ENCODE measurements at places on chromosomes 1 and 21. TPM values are rescaled to one million over a fixed set of nuclear protein-coding genes. Genes with fewer than 3 reads are reported as not detected.

DNA sequence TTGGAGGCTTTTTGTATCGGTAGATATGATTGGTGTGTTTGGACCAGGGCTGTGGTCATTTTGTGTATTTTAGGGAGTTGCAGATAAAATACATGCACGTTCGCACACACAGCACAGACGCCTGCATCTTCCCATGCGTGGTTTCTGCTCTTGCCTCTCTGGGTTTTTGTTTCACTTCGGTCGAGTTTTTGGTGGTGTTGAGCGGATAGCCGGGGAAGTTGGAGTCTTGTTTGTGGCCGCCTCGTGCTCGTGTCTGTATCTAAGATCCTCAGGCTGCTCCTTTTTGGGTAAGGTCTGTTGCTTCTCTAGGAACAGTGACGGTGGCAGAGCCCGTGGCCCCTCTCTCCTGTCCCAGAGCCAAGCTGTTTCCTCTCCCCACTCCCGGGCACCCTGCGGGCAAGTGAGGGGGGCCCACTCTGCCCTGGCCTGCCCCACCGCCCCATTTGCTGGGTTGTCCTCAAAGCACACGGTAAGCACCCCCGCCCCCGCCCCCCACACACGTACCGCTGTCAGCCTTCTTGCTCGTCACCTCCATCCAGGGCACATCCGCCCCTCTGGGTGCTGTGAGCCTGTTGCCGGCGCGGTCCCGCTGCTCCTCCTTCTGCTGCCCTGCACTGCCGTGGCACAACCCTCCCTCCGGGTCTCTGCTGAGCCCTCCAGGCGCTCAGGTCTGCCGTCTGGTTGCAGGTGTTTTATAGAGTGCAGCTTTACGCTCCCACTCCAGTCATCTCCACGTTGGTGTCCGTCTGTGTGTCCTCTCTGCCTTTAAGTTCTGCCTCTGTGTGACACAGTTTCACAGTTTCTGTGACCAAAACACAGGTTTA lies 51.9 kb downstream of the AGPAT3 start:
- no peak for DNase-seq
- H3K36me3 ChIP-seq = peaks cover 6% of the 10 kb centered on the region
- peaks cover 17% of the 10 kb centered on the region for H3K4me1 ChIP-seq
- no peak overlapping the region for H3K4me3 ChIP-seq
- peaks cover 3% of the 10 kb centered on the region for H3K27me3 ChIP-seq

- peaks cover 20% of the 10 kb centered on the region for H3K27me3 ChIP-seq
- no peak overlapping the region for H3K27ac ChIP-seq
- no peak for DNase-seq
- H3K36me3 ChIP-seq = no peaks in the 10 kb centered on the region
Observed at GRCh38 chr1:118940957-118941356, 47.2 kb downstream of the TBX15 start.

DNA sequence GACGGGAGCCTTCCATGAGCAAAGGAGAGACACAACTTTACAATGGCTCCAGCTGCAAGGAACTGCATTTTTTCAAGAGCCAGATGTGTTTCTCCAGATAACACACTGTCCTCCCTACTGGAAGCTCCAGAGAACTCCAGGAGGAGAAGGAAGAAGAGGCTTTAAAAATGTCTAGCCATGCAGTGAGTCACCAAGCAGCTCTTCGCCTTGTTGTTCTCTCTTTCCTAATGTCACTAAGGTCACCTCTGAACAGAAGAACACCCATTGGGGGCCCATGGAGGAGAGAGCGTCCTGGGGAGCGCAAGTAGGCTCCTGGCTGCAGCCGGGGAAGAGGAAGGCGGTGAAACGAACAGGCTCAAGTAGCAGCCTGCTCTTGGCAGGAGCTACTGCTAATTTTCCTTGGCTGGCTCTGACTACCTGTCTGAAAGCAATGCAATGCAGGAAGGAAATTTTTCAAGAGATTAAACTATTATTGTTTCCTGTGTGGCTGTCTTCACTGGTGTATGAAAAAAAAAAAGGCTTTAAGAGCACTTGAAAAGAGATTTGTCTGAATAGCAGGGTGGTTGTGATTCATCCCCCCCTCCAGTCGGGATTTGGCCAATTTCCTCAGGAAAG lies 321.9 kb downstream of the SETD4 start:
- H3K27me3 ChIP-seq = peaks cover 4% of the 10 kb centered on the region
- no peak for DNase-seq
- H3K4me1 ChIP-seq = no peaks in the 10 kb centered on the region
- H3K4me3 ChIP-seq = no peak overlapping the region

S100A7A gene
- total RNA-seq = not detected

DNA sequence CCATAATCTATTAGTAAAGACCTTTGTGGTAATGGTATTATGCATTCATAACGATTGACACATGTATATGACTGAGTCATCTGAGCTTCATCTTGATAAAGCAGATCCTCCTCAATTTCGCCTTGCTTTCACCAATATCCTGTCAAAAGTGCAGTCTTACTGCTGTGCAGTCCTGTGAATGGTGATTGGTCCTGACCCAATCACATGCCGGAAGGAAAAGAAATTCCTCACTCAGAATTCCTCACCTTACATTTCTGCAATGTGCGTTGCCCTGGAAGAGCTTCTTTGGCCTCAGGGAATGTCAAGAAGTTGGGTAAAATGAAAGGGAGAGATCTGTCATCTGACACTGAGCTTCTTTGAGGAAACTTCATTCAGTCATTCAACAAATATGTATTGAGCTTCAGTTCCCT lies 121.0 kb upstream of the TSPAN2 start:
- H3K27ac ChIP-seq = no peak overlapping the region
- no peak overlapping the region for H3K4me3 ChIP-seq
- no peak for DNase-seq
- no peaks in the 10 kb centered on the region for H3K4me1 ChIP-seq
- no peaks in the 10 kb centered on the region for H3K36me3 ChIP-seq

ACKR1 gene
- 0.67 TPM for total RNA-seq

GRCh38 chr1:66464802-66465201 lies 69.2 kb upstream of the SGIP1 start:
- H3K27ac ChIP-seq = no peak overlapping the region
- H3K36me3 ChIP-seq = peaks cover 1% of the 10 kb centered on the region
- H3K27me3 ChIP-seq = peaks cover 64% of the 10 kb centered on the region
- H3K4me3 ChIP-seq = no peak overlapping the region

DNA sequence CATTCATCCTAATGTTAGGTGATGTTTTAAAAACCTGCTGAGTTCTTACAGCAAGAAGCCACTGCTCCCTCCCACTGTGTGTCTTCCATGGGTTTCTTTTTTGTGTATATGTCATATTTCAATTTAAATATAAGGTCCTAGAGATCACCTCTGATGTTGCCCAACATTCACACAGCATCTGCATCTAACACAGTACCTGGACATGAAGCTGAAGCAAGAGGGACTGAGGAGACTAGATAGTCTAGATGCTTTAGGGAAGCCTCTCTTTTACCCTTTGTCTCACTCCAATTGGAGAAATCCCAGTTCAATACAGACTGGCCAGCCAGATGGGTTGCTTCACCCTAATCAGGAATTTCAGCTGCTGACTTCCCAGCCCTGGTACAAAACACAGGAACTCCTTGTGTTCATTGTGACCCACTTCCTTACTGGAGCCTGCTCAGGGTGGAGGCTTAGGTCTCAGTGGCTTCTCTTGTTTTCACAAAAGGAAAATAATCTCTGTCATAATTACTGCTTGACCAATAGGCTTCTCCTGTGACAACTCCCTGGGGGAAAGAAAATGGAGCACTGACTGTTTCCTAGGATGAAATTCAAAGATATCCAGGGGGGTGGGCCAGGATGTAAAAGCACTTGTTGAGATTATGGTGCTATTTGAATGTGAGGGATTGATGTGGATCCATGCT lies 17.3 kb downstream of the BTG2 start:
- peak overlapping the region; percentile 2 for H3K27ac ChIP-seq
- no peaks in the 10 kb centered on the region for H3K36me3 ChIP-seq
- peaks cover 65% of the 10 kb centered on the region for H3K4me1 ChIP-seq

AZIN2 gene
- 5.2 TPM for total RNA-seq

DNA sequence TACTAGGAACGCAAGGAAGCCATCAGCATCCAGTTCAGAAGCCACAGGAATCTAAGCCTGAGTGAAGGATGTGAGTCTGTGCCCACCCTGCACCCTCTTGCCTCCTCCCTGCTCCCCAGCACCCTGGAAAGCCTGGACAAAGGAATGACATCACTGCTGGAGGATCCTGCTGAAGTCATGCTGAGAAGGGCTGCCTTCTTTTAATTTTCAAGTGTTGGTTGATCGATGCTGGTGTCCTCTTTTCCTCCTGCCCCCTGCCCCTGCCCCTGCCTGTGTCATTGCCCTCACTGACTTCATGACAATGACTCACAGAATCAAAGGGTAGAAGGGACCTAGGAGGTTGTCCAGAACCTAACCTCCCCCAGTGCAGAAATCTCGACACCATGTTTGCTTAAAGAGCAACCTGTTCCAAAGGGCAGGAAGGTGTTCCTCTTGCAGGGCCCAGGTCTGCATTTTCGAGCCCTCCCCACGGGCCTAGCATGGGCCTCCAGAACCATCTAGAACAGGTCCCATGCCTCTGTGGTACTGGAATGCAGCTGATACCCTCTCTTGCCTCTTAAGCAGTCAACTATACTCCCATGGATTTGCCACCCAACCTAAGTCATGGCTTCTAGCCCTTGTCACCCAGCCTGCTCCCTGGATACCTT lies 9.6 kb downstream of the DHRS3 start:
- H3K4me1 ChIP-seq = peaks cover 55% of the 10 kb centered on the region
- peak overlapping the region; percentile 88 for H3K27ac ChIP-seq
- no peak for DNase-seq

BCL10 gene
- total RNA-seq = 20.9 TPM

C1orf87 gene
- not detected for total RNA-seq

GRCh38 chr1:156813298-156813697 lies 3.4 kb downstream of the SH2D2A start:
- H3K4me3 ChIP-seq = peak overlapping the region; percentile 60
- no peak overlapping the region for H3K27ac ChIP-seq
- H3K27me3 ChIP-seq = peaks cover 60% of the 10 kb centered on the region
- DNase-seq = no peak
- peaks cover 4% of the 10 kb centered on the region for H3K4me1 ChIP-seq

SPATA21 gene
- not detected for total RNA-seq

ITLN1 gene
- 0.33 TPM for total RNA-seq

DNA sequence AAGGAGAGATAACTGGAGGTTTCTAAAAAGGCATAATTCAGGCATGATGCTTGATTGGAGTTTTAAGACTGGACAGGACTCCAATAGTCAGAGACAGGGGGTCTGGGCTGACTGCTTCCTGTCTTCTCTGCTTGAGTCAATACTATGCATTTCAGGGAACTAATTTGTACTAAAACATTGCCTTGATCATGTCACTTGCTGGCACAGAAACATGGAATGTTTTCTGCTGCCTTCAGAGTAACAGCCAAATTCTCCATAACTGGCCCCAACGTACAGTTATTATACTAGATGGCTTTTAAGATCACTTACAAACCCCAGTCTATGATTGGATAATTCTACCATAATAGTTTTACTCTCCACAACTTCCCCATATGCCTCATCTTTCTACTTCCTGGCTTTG lies 247.0 kb downstream of the DNM3 start:
- H3K27me3 ChIP-seq = no peaks in the 10 kb centered on the region
- H3K4me3 ChIP-seq = no peak overlapping the region
- no peak for DNase-seq
- H3K4me1 ChIP-seq = peaks cover 6% of the 10 kb centered on the region

GRCh38 chr1:228309326-228310067 lies 97.1 kb downstream of the TRIM11 start:
- no peaks in the 10 kb centered on the region for H3K27me3 ChIP-seq
- H3K27ac ChIP-seq = no peak overlapping the region
- DNase-seq = no peak
- no peak overlapping the region for H3K4me3 ChIP-seq
- peaks cover 6% of the 10 kb centered on the region for H3K36me3 ChIP-seq

- DNase-seq = no peak
- H3K4me3 ChIP-seq = no peak overlapping the region
- no peaks in the 10 kb centered on the region for H3K36me3 ChIP-seq
- no peaks in the 10 kb centered on the region for H3K4me1 ChIP-seq
- H3K27me3 ChIP-seq = peaks cover 60% of the 10 kb centered on the region
- H3K27ac ChIP-seq = no peak overlapping the region
Observed at GRCh38 chr1:159800177-159800930, 1.8 kb upstream of the FCRL6 start.

SH2D1B gene
- total RNA-seq = not detected

- no peaks in the 10 kb centered on the region for H3K36me3 ChIP-seq
- H3K27me3 ChIP-seq = peaks cover 23% of the 10 kb centered on the region
- no peak overlapping the region for H3K4me3 ChIP-seq
- H3K4me1 ChIP-seq = peaks cover 57% of the 10 kb centered on the region
Observed at GRCh38 chr1:10685196-10685807, 111.1 kb downstream of the CASZ1 start.

- H3K4me3 ChIP-seq = no peak overlapping the region
- peaks cover 4% of the 10 kb centered on the region for H3K27me3 ChIP-seq
- no peaks in the 10 kb centered on the region for H3K36me3 ChIP-seq
- no peaks in the 10 kb centered on the region for H3K4me1 ChIP-seq
- no peak for DNase-seq
Observed at GRCh38 chr1:20008391-20008841, 29.0 kb upstream of the PLA2G2A start.

RBM34 gene
- total RNA-seq = 68.4 TPM

DNA sequence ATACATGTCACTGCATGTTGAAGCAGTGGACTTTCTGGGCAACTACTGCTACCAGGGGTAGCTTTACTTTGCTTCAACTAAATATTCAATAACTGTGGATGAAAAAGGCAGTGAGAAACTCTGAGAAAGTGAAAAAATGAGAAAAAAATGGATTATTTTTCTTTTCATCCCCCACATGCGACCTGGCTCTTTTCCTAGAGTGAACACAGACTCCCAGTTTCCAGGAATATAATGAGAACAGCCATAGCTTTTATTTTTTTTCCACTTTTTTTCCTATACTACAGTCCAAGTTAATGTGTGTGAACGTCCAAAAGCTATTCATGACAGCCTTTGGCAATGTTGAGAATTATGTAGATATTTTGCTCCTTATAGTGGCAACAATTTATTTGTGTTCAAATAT lies 230.4 kb downstream of the DNM3 start:
- H3K27me3 ChIP-seq = no peaks in the 10 kb centered on the region
- no peak for DNase-seq
- H3K36me3 ChIP-seq = no peaks in the 10 kb centered on the region
- H3K4me1 ChIP-seq = no peaks in the 10 kb centered on the region
- H3K27ac ChIP-seq = no peak overlapping the region
- H3K4me3 ChIP-seq = no peak overlapping the region

UMODL1 gene
- total RNA-seq = not detected
